ENCODE measurements at places on chromosomes 2 and 18. TPM values are rescaled to one million over a fixed set of nuclear protein-coding genes. Genes with fewer than 3 reads are reported as not detected.

Gene CPLX4
- total RNA-seq, result not detected

Gene SH3BP4
- 38.9 TPM for total RNA-seq

Gene ANKRD53
- total RNA-seq, result 0.09 TPM

Gene IL18RAP
- total RNA-seq, result 0.25 TPM

Gene ERICH2
- not detected for total RNA-seq

Gene CLHC1
- total RNA-seq, result 1.9 TPM

Gene SERPINB5
- 0.10 TPM for total RNA-seq

Gene CYS1
- 1.7 TPM for total RNA-seq

Gene MRO
- 0.26 TPM for total RNA-seq

Gene HOXD10
- total RNA-seq, result 4.8 TPM

Gene FBXO15
- total RNA-seq, result 0.48 TPM

Gene DSC3
- 1.1 TPM for total RNA-seq

Gene C2orf80
- not detected for total RNA-seq

Gene GRP
- not detected for total RNA-seq

Gene ASB18
- total RNA-seq, result not detected

Gene MAP4K4
- 123 TPM for total RNA-seq

Gene RAD51AP2
- not detected for total RNA-seq

Gene CD302
- 2.3 TPM for total RNA-seq

Gene SP9
- 1.7 TPM for total RNA-seq

Gene LPIN1
- 10.7 TPM for total RNA-seq

Gene EGR4
- total RNA-seq, result 0.19 TPM

Gene PXDN
- total RNA-seq, result 11.5 TPM

Gene KCNG3
- total RNA-seq, result 0.67 TPM

Gene ZSWIM2
- total RNA-seq, result not detected

Gene SPDYA
- 0.26 TPM for total RNA-seq

Gene GALNT5
- 1.8 TPM for total RNA-seq

Gene CLEC4F
- total RNA-seq, result not detected

Gene SCN9A
- total RNA-seq, result 3.7 TPM

Gene PDE1A
- total RNA-seq, result 0.17 TPM

Gene PTCD3
- total RNA-seq, result 70.0 TPM

Gene UBR3
- total RNA-seq, result 8.5 TPM

Gene LRRTM1
- not detected for total RNA-seq

Gene SLC14A1
- not detected for total RNA-seq

Gene SNED1
- 1.1 TPM for total RNA-seq

Gene IL36B
- total RNA-seq, result not detected

Gene NGEF
- 13.0 TPM for total RNA-seq

Gene FOXI3
- 0.06 TPM for total RNA-seq

Gene KCNK3
- total RNA-seq, result 0.57 TPM

Gene NT5DC4
- total RNA-seq, result 0.94 TPM

Gene NTSR2
- 0.08 TPM for total RNA-seq

Gene DHX57
- 21.0 TPM for total RNA-seq

Gene ZNF892
- 0.92 TPM for total RNA-seq

Gene SCYGR4
- not detected for total RNA-seq

Gene REEP1
- 1.1 TPM for total RNA-seq

Gene EVX2
- not detected for total RNA-seq

Gene CENPA
- total RNA-seq, result 49.1 TPM

Gene MAL
- 0.26 TPM for total RNA-seq

Gene IMPACT
- 12.4 TPM for total RNA-seq

Gene CCDC148
- total RNA-seq, result 0.62 TPM

Gene ACOXL
- total RNA-seq, result not detected

Gene GPR35
- total RNA-seq, result 1.0 TPM
